Fibroblast of mammary gland (primary cell): ENCODE measurements at places on chromosomes 12 and 14.

- DNase-seq: no peak
Observed at GRCh38 chr12:3924761-3925160, 51.6 kb upstream of the PARP11 start.

- no peak for DNase-seq
Observed at GRCh38 chr14:94143239-94143638, 13.8 kb upstream of the IFI27L2 start.

DNA sequence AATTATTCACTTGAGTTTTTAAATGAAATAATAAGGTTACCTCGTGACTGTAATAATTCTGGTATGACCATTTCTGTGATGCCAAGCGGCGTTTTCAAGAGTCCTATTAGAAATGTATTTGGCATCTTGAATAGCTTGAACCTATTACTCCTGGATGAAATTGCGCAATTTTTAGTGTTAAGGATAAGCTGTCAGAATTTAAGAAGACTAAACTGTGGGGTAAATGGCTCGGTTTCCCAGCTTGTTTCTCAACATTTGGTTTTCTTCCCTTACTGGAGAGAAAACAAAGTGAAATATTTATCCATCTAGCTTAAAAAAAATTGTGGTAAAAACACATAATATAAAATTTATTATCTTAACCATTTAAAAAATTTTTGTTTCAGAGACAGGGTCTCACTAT, 26.8 kb downstream of the PCNX1 start:
- peak; percentile 69 for DNase-seq

DNA sequence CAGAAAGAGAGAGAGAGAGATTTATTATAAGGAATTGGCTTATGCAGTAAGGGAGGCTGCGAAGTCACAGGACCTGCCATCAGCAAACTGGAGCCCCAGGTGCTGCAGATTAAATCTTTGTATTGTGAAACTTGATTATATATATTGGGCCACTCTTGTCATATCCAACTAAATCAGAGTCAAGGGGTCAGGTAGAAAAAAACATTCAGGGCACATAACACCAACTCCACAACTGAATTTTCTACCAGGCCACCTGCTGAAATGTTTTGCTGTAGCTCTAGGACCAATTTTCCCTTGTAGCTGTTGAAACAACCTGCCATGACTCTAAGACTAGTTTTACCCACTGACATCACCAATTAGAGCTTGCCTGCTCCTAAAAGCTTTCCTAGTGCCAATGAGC, 1240.8 kb downstream of the SLC16A7 start:
- DNase-seq: no peak

DNA sequence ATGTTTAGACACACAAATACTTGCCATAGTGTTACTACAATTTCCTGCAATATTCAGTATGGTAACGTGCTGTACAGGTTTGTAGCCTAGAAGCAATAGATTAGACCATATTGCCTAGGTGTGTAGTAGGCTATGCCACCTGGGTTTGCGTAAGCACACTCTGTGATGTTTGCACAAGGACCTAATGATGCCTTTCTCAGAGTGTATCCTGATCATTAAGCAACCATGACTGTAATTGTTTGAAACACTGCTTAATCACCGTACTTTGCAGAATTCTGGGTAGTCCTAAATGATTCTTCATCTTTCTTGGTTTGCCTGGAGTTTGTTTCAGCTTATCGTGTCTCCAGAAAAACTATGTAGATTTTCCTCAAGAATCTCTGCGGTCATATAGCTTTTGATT, 11.2 kb upstream of the TCP11L2 start:
- no peak for DNase-seq

DNA sequence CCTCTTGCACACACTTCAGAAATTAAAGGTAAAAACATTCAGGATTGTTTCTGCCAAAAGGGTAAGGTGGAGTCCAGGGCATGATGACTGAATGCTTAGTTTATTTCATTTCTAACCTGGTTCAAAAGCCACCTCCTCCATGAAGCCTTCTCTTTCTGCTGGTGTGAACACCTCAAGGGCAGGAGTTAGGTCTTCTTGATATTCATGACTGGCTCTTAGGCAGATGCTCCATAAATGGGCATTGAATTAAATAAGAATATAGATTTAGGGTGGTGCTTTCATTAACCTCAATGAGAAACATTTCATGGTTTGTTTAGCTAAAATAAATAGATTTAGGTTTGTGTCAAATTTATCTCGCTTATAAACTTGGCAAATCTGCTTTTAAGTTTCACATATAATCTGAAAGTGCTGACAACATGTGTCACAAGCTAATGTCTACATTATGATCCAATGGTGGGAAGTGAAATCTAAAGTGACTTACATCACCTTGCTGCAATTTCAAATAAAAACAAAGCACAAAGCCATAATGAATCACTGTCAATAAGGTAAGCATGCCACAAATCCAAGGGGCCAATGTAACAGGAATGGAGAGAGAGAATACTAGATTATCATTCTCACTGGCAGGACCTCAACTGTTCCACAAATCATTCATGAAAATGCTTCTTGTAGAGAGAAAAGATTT, 72.7 kb upstream of the GRIP1 start:
- DNase-seq: no peak

DNA sequence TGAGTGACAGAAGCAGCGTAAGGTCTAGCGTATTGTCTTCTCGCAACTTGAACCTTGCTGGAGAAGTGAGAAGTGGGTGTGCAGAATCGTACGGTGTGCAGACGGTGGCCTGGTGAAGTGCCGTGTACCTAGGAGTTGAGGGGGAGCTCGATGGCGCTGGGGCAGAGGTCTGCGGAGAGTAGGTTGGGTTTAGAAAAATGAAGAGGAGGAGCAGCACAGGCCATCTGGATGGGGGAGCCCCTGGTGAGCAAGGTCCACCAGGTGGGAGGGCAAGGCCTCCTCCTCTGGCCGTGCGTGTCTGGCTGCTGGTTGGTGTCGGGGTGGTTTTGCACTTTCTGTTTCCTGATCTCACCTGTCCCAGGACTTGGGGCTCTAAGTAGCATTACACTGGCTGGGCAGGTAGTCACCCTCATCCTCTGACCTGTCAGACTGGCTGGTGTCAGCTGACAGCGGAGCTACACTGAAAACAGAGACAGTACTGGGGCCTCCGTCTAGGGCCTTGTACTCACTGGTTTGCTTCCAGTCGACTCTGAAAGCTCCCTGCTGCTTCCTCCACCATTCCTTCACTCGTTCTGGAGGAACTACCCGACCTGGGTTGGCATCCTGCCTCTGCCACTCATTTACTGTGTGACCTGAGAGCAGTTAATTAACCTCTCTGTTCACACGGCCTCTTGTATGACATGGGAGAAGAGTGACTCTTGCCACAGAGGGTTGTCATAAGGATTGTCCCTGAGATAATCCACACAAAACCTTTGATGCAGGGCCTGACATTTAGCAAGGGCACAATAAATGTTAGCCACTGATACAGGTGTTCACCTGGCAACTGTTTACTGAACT, 228.3 kb downstream of the SLC41A2 start:
- no peak for DNase-seq

GRCh38 chr14:74853581-74853980, 22.4 kb downstream of the PROX2 start:
- DNase-seq: no peak

- DNase-seq: peak; percentile 95
Observed at GRCh38 chr12:4997939-4998338, 45.7 kb upstream of the KCNA5 start.

DNA sequence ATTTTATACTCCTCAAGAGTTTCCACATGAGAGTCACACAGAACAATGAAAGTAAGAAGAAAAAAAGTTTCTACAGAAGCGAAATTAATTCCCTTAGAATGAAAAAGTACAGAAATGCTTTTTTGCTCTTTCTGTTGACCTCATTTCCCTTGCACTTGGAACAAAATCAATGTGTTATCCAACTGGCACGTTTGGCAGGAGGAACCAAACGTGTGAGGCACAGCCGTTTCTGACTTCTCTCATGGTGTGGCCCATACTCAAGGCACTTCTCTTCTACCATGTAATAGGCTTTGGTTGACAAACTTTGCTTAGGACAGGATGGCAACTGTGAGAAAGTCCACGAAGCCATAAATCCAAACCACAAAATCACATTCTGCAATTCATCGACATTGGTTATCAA, 297.0 kb downstream of the FUT8 start:
- peak; percentile 12 for DNase-seq

DNA sequence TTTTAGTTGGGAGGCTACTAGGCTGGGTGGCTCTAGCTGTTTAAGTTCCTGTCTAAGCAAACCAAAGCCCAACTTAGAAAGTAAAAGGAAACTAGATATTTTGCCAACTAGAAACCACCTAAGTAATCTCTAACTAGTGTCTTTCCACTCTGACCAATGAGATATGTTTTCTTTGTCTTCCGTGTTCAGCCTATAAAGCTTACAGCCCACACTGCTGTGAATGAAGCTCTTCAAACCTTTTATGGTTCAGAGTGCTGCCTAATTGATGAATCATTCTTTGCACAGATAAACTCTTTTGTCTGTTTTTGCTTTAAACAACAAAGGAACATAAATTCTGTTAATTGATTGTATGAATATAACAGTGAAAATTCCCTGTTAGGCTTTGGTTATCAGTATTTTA, 66.1 kb downstream of the FUT8 start:
- peak; percentile 38 for DNase-seq

DNA sequence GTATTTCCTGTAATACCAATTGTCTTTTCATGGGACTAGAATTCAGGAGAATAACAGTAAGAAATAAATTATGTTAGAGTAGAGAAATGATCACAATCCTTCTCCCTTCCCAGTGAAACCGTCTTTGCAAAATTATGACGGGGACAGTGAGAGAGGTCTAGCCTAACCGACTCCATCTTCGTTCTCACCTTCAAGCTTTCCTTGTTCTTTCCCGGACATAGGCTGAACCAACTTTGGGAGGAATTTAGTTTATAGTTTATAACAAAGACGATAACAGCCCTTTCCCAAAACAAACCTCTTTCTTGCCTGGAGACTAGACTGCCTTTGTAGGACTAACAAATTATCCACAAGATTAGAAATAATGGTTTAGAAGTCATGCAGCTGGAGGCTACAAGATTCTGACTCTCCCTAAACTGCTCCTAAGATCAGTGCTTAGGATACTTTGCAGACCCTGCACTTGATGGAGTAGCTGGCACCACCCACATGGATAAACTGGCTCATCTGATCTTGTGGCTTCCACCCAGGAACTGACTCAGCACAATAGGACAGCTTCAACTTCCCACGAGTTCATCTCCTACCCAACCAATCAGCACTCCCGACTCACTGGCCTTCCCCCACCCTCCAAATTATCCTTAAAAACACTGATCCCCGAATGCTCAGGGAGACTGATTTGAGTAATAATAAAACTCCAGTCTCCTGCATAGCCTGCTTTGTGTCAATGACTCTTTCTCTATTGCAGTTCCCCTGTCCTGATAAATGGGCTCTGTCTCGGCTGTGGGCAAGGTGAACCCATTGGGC, 521.2 kb upstream of the TBX3 start:
- peak; percentile 92 for DNase-seq
